Activated CD4-positive, alpha-beta T cell treated with anti-CD3 and anti-CD28 coated beads for 36 hours (primary cell): ENCODE measurements at places on chromosomes 5 and 9. TPM values are rescaled to one million over a fixed set of nuclear protein-coding genes. Genes with fewer than 3 reads are reported as not detected.

DNA sequence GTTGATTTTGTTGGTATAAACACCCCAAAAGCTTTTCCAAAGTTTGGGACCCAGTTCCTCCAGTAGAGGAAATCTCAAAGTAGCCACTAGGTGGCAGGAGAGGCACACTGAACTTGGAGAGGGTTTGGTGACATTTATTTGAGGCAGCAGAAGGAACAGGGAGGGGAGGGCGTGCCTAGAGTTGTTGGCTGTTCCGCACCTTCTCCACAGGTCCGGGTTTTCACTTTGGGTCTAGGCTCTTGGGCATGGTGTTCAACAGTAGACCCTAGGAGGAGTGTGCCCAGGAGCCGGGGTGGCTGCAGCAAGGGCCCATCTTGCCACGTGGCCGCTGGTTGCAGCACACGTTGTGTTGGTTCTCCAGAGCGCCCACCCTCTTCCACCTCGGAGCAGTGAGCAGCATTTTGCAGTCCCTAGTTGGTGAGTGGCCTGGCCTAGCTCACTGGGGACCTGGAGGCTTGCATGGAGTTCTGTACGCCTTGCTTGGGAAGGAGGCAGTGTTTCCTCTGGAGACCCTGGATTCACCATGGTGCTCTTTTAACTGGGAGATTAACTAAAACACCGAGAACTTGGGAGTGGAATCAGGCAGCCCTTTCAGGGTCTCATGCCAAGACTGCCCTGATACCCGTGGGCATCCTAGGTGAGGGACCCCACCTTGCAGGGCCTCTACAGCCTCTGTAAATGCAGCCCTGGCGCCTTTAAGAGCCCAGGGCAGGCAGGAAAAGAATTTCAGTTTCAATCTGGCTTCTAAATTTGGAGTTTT is 28.2 kb downstream of the PTPA start:
- peak; percentile 85 for DNase-seq

DNA sequence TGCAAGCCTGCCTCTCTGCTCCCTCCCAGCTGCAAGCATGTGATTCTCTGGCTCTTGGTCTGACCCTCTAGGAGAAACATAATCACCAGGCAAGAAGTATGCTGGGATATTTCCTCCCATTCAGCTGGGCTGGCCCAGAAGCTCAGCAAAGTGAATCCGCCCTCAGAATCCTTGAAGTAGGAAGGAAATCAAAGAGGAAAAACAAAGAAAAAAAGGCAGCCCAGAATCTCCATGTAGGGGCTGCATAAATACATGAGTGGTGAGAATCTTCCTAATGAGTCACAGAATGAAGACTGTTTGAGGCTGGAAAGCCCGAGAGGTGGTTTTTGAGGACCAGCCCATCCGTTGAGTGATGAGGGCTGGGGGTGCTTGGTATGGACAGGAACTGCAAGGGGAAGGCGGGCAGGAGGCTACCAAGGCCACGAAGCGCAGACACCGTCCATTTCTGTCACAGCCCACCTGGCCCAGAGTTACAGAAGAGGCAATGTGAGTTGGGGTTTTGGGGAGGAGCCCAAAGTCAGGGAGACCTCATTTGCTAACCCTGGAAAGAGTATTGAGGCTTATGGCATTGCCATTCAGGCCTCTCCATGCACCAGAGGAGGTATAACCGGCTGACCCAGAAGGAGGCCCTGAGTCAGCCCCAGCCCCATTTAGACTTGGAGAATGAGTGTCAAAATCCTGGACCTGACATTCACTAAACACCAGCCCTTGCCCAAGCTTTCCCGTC is 33.4 kb upstream of the TGFBR1 start:
- DNase-seq = no peak

DNA sequence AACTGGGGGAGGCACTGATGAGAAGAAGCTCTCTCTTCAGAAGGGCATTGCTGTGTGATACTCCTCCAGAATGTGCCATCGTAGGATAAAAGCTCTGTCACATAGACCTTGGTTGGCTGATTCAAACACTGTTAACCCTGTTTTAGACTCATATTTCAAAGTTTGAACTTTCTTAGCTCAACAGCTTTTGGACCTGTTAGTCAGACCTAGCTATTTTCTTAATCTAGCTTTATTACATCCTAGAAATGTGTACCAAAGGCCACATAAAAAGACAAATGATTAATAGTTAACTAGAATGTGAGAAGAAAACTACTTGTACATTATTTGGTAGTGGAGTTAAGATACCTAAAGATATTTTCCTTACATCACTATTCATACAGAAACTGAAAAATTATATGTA is 4.3 kb downstream of the RHOBTB3 start:
- DNase-seq = no peak

DNA sequence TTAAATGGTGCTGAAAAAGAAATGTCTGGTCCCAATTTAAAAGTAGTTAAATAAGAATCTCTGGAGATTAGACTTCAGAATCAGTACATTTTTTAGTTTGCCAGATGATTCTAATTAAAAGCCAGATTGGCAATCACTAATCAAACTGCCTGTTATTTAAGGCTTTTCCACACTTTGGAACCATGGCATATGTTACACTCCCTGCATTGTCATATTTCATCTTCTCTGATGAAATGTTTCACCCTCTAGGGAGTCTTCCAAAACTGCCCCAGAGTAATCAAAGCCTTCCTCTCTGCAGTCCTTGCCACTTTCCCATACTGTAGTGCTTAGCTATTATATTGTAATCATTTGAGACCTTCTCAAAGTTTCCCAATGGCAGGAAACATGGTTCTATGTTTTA is 17.5 kb upstream of the OR13C9 start:
- no peak for DNase-seq

DNA sequence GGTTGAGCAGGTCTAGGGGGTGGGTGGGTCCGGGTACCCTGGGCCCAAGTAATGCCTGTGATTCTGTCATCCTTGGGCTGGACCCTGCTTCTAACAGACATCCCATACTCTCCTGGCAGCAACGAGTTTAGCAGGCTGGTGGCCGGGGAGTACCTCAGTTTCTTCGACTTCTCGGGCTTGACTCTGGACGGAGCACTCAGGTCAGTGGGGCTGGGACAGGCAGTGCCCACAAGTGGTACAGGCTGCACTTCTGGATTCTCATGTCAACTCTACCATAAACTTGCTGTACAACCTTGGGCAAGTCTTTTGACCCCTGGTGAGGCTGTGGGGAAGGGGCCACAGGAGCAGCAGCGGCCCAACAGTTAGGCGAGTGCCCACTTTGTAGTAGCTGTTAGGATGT is 21.8 kb downstream of the PSD2 start:
- no peak for DNase-seq

DNA sequence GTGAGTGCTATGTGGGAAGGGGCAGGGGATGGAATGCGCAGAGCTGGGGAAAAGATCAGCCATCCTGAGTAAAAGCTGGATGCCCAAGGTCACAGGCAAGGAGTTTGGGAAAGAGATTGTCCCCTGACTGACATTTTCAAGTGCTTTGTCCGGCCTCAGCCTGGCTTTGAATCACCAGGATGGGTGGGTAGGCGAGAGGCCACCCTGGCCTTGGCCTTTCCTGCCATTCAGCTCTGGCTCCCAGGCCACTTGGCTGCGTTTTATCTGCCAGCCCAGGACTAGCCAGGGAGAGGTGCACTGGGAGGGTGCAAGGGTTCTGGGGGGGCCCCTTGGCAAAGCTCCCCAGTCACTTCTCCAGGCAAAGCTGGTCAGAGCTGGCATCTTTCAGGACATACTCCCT is 37.4 kb upstream of the SYNPO start:
- no peak for DNase-seq

HEMGN gene
- 2.9 TPM for total RNA-seq

DNA sequence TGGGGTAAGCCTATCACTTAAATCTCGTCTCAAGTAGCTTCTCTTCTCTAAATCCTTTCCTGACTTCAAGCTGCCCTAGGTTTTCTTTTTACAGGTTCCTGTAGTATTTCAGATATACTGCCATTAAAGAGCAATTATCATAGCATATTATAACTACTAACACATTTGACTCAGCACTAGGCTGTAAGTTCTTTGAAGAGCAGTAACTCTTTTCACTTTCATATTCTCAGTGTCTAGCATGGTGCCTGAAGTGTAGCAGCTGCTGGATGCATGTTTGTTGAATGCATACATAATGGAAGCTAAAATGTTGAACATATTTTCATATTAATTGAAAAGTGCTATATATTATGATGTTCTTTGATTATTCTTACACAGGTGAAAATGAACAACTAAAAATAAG is 22.5 kb downstream of the CCDC152 start:
- no peak for DNase-seq
